ENCODE measurements at places on chromosomes 5 and 9. TPM values are rescaled to one million over a fixed set of nuclear protein-coding genes. Genes with fewer than 3 reads are reported as not detected.

The WDR31 gene
- 0.97 TPM for total RNA-seq

The GCNT1 gene
- total RNA-seq: 10.0 TPM

The FOXD4L4 gene
- 0.24 TPM for total RNA-seq

DNA sequence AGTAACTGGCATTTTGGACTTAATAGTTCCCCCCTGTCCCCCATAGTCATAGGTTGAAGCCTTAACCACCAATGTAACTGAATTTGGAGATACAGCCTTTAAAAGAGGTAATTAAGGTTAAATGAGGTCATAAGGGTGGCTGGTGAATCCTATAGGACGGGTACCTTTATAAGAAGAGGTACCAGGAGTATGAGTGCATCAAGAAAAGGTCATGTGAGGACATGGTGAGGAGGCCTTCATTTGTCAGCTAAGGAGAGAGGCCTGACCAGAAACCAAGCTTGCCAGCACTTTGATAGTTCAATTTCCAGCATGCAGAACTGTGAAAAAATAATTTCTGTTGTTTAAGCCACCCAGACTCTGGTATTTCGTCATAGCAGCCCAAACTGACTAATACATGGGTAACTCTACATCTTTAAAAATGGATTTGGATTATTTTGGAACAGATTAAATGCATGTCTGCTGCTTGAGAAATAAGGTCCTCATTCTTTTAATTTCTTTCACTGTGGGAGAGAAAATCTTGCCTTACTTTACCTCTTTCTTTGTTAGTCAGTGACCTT lies 9.7 kb downstream of the RASA1 start:
- no peak for DNase-seq
- H3K27ac ChIP-seq: no peak overlapping the region
- H3K27me3 ChIP-seq: no peaks in the 10 kb centered on the region
- peaks cover 2% of the 10 kb centered on the region for H3K36me3 ChIP-seq
- no peak overlapping the region for H3K4me3 ChIP-seq

- peaks cover 4% of the 10 kb centered on the region for H3K4me1 ChIP-seq
- DNase-seq: no peak
- H3K27ac ChIP-seq: no peak overlapping the region
Observed at GRCh38 chr5:37810311-37810710, 29.5 kb downstream of the GDNF start.

DNA sequence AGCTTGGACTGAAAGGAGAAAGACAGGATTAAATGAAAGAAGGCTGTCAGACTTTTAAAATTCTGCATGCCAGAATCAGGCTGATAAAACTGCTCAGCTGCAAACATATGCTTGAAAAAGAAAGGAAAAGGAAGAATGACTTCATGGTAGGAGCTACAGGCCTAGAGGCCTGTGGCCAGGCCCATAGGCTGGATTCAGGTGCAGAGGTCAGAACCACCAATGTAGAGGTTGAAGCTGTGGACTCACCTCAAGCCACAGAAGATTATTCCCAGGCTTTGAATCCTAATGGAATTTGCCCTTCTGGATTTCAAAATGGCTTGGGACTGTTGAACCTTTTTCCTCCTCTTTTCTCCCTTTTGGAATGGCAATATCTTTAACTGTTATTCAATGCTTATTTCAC lies 47.7 kb downstream of the TMEM38B start:
- no peaks in the 10 kb centered on the region for H3K36me3 ChIP-seq
- H3K4me3 ChIP-seq: no peak overlapping the region
- H3K4me1 ChIP-seq: no peaks in the 10 kb centered on the region
- DNase-seq: no peak

DNA sequence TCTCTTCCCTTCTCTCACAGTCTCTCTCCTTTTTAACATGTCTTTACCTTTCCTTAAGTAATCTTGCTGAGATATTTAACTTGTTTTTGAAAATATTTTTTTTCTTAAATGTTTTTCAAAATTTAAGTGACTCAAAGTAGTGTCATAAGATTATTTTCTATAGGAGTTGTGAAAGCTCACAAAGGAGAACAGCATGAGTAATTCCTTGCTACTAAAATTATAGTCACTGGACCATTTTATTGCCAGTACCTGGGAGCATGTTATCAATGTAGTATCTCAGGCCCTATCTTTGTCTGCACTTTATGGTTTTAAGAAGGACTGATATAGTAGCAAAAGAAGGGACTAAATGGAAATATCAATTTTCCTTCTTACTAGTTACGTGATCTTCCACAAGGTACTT lies 181.9 kb downstream of the TMEM232 start:
- no peak overlapping the region for H3K4me3 ChIP-seq
- no peaks in the 10 kb centered on the region for H3K27me3 ChIP-seq
- no peak for DNase-seq
- H3K36me3 ChIP-seq: no peaks in the 10 kb centered on the region

GRCh38 chr5:68334553-68334886 lies 119.0 kb downstream of the PIK3R1 start:
- no peak for DNase-seq
- H3K4me3 ChIP-seq: no peak overlapping the region
- H3K4me1 ChIP-seq: peaks cover 11% of the 10 kb centered on the region
- H3K27me3 ChIP-seq: no peaks in the 10 kb centered on the region
- H3K27ac ChIP-seq: no peak overlapping the region
- no peaks in the 10 kb centered on the region for H3K36me3 ChIP-seq

DNA sequence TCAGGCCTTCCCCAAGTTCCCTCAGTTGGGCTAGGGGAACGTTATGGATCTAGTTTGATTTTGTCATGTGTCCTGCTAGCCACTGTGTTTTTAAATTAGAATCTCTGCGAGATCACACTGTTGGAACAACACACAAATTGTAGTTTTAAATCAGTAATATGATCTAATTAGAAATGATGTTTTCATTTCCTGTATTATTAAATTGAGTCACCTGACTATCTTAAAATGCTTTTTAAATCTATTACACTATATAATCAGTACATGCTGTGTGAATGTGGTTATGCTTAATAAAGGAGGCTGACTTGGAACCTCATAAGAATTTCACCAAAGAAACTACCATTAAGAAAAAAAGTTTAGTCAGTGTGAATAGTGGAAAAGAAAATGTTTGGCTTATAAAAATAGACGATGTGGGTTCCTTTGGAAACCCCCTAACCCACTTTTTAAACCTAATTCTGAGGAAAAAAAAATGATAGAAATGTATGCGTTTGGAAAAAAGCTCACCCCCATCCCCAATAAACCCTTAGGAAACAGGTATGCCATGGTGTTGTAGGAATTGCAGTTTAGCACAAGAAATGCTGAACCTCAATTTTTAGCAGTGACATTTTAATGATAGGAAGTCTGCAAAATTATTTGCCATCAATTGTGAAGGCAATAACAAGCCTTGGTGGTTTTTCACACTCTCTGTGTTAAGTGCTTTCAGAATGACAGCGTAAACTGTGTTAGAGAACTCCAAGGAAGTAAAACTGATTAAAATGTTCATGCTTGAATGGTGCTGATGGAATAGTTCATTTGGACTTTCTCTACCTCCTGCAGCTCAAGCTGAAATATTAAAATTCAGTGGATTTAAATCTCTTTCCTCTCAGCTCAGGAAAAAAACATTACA lies 59.0 kb downstream of the TLE4 start:
- peak; percentile 49 for DNase-seq
- peaks cover 8% of the 10 kb centered on the region for H3K4me1 ChIP-seq
- H3K27me3 ChIP-seq: no peaks in the 10 kb centered on the region
- H3K4me3 ChIP-seq: peak overlapping the region; percentile 31

GRCh38 chr9:134597041-134597913 lies 44.3 kb upstream of the COL5A1 start:
- H3K27me3 ChIP-seq: no peaks in the 10 kb centered on the region
- H3K4me1 ChIP-seq: no peaks in the 10 kb centered on the region
- no peaks in the 10 kb centered on the region for H3K36me3 ChIP-seq
- no peak overlapping the region for H3K4me3 ChIP-seq
- no peak overlapping the region for H3K27ac ChIP-seq

Data from GM12878 (cell line).